ENCODE measurements at places on chromosomes 1 and 21.

DNA sequence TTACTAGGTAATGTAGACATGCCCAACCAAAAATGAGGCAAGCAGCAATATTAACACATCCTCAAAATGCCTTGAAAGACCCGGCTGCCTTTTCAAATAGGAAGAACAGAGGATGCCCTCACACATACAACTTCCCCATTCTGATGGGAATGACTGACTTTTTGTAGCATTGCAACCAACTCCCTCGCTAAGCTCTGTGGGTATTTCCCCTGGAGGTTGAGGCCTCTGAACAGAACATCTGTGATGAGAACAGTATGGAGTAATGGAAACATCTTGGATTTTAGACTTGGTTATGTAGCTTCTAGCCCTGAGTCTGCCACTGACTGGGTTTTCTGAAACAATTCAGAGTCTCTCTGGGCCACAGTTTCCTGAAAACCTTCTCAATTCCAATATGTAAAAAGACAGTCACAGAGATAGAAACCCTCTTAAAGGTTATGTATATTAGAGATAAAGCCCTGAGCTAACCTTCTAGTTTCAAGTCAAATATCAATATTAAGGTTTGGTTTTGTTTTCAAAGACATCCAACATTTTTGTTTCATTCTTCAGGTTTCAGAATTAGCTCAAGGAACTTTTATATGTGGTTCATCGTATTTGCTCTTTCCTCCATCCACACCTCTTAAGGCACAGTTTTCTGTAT is 311.5 kb downstream of the SETD4 start:
- no peak for DNase-seq

GRCh38 chr1:68081775-68082283 is 31.4 kb upstream of the DIRAS3 start:
- no peak for DNase-seq

GRCh38 chr1:168095476-168095875 is 41.3 kb downstream of the GPR161 start:
- no peak for DNase-seq

DNA sequence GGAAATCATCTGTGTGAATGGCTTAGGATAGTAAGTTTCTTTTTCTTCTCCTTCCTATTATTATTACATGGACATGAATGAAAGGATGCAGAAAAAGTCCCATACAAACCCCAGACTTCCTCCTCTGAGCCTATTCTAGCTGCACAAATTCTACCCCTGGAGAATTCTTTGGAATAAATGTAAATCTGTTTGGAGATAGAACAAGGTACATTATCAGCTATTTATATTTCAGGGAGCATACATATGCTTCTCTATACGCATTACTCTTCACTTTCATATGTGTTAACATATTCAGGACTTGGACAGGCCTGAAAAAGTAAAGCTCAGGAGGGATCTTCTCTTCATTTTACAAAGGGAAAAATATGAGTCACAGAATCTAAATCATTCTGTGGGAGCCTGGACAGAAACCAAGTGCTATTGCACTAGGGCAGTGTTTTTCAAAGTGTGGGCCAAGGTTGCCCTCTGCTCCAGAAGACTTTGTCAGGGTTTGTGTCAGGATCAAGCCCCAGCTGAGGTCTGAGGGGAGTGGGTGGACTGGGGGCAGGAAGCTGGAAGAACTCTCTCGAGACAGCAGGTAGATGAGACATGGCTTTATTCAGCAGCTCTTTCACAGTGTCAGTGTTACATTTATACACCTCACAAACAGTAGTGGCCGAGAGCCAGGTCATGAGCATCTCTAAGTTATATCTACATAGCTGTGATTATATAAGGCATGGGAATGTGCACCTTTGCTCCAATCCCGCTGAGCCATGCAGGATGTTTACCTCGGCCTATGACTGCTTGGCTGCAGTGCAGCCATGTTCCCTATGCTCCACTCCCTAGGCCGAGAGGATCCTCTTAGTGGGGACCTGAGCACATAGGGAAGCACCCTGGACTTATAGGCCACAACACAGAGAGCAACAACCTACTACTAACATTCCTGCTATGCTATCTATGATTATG is 114.3 kb downstream of the GDAP2 start:
- no peak for DNase-seq

GRCh38 chr1:212952641-212952976 is 2.3 kb downstream of the VASH2 start:
- DNase-seq: no peak

DNA sequence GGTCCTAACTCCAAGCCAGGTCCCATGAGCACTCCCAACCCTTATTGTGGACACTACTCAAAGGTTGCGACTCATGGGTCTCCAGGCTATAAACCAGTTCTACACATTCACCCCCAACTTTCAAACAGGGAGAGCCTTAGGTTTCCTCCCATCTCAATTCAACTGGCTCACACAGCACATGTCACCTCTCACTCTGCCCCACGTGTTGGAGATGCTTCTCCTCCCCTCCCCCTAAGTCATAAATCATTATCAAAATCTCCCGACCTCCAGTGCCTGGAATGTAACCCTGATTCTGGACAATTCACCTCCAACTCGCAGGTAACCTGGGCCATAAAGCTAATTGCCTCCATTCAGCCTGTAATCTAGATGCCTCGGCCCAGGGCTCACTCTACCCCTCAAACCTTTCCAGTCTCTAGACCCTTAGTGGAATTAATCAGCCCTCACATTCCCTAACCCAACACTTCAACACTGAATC is 595 bp downstream of the AK2 start:
- DNase-seq: no peak

DNA sequence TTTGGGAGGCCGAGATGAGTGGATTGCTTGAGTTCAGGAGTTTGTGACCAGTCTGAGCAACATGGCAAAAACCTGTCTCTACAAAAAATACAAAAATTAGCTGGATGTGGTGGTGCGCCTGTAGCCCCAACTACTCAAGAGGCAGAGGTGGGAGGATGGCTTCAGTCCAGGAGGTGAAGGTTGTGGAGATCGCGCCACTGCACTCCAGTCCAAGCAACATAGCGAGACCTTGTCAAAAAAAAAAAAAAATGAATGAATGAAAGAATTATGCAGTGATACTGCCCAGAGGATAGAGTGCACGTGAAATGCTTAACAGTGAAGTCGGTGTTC is 429 bp upstream of the DPH2 start:
- DNase-seq: no peak

DNA sequence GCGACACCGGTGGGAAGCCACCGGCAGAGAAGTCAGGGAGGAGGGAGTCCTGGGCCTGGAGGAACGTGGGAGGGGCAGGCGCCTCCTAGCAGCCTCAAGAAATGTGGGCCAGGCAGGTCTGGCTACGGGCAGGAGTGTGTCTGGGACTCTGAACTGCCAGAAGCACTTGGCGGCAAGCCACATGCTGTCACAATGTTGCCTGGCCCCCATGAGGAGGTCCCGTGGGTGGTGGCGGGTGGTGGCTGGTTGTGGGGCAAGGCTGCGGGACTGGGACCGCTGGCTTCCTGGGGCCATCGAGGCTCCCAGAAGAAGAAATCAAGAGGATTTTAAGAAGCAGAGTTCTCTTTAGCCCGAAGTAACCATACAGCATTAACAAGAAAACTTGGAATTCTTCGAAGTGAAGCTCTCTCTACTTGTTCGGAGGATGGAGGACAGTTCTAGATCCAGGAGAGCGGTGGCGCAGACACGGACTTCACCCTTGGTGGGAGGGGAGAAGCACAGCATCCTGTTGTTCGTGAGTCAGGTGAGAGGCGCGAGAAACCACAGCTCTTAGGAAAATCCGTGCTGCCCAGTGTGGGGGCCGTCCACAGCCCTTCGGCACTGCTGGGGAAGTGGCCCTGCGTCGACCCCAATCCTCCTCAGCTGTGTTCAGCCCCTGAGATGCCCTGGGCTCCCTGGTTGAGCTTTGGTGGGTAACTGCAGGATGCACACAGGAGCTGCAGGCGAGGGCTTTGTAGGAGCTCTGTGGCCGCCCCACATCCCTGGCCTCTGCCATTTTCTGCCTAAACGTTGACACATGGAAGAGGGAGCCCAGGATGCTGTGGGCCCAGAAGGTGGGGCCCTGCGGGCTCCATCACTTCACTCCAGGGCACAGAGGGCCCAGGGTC is 12.4 kb downstream of the SKI start:
- DNase-seq: no peak

GRCh38 chr1:117802531-117803257 is 126.7 kb downstream of the GDAP2 start:
- no peak for DNase-seq

DNA sequence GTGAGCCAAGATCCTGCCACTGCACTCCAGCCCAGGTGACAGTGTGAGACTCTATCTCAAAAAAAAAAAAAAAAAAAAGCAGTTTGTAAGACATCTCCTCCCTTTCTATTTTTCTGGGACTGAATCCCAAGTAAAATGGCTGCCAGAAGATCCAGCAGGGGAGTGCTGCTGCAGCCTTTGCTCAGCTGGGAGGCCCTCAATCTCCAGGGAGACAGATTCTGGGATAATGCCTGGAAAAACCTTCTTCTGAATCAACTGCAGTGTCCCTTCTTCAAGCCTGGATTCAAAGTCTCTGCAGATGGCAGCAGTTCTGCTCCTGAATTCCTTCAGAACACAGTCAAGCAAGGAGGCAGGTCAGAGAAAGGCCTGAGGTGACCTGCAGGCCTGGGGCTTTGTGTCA is 191.0 kb upstream of the NRIP1 start:
- DNase-seq: no peak

DNA sequence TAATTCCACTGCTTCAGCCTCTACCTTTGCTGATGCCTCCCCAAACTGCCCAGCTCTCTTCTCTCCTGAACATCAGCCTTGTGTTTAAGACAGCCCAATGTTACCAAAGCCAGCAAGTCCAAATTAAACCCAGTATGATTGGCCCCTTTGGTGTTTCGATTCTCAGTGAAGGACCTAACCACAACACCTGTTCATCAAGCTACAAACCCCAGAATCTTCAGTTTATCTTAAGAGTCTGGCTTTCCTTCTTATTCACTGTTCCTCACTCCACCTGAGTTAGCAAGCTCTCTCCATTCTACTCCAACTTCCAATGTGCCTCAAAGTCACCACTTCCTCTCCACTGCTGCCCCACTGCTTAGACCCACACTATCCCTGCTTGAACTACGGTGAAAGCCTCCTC is 25.5 kb upstream of the ITPKB start:
- DNase-seq: no peak

- DNase-seq: no peak
These were observed 294.4 kb downstream of the PRDM2 start for GRCh38 chr1:13994386-13994785.

DNA sequence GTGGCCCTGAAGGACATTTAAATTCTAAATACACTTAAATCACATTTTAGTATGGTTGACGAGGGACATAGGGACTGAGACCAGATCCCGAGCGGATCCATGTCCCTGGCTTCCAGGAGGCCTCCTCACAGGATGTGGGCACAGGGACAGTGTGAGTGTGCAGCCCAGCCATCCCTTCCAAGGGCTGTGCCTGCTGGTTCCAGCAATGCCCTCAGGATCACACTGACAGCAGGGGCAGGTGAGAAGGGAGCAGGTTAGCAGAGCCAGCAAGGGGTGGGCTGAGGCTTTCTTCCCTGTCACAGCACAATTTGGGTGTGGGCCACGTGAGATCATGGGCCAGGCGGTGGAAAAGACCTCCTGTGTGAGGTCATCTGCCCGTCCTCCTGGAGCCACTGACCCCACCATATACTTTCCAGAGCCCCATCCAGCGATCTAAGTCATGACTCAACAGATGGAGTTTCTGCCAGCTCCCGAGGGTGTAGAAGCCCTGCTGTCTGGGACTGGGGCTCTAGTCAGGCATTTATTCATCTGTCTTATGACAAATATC is 37.0 kb upstream of the PRSS38 start:
- no peak for DNase-seq

- DNase-seq: no peak
These were observed 260.3 kb downstream of the ASTN1 start for GRCh38 chr1:176904057-176904751.

GRCh38 chr1:48960320-48960719 is 183.6 kb upstream of the BEND5 start:
- DNase-seq: no peak
